Skeletal muscle cell (primary cell): ENCODE measurements at places on chromosomes 2 and 18.

- DNase-seq, result no peak
Measured at GRCh38 chr18:49024804-49025421, 74.1 kb upstream of the SMAD7 start.

GRCh38 chr2:36238106-36238505, 117.5 kb upstream of the CRIM1 start:
- no peak for DNase-seq

- no peak for DNase-seq
Measured at GRCh38 chr2:15293262-15293937, 267.7 kb downstream of the NBAS start.

GRCh38 chr18:76232779-76233178, 262.3 kb downstream of the ZNF516 start:
- DNase-seq, result no peak

DNA sequence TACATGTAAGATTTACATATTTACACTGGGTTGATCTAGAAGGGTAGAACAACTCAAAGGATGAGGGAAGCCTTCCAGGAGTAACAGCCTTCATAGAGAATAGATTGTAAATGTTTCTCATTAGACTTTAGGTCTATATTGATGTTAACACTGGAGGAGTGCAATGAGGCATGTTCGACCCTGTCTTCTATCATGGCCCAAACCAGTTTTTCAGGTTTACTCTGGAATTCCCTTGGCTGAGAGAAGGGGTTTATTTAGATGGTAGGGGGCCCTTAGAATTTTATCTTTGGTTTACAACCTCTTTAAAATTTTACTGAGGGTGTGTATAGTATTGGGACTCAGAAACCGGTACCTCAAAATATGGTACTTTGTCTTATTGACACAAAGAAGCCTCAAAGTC, 634.9 kb upstream of the PIK3C3 start:
- DNase-seq, result no peak

DNA sequence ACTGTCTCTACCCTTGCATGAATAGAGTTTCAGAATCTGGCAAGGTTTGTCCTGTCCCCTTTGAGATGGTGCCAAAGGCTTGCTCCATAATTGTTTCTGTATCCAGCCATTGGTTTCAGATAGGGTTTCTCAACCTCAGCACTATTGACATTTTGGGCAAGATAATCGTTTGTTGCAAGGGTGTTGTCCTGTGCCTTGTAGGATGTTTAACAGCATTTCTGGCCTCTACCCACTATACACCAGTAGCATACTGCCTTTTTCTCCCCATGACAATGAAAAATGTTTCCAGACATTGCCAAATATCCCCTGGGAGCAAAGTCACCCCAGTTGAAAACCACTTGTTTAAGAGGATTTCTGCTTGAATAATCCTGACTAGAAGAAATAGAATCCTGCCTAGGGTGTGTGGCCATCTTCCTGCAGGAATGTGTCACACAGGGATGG, 126.8 kb downstream of the CDC42EP3 start:
- no peak for DNase-seq

GRCh38 chr2:222303828-222304736, 5.3 kb upstream of the PAX3 start:
- DNase-seq, result no peak

- no peak for DNase-seq
Measured at GRCh38 chr2:142422769-142423168, 292.0 kb upstream of the LRP1B start.

DNA sequence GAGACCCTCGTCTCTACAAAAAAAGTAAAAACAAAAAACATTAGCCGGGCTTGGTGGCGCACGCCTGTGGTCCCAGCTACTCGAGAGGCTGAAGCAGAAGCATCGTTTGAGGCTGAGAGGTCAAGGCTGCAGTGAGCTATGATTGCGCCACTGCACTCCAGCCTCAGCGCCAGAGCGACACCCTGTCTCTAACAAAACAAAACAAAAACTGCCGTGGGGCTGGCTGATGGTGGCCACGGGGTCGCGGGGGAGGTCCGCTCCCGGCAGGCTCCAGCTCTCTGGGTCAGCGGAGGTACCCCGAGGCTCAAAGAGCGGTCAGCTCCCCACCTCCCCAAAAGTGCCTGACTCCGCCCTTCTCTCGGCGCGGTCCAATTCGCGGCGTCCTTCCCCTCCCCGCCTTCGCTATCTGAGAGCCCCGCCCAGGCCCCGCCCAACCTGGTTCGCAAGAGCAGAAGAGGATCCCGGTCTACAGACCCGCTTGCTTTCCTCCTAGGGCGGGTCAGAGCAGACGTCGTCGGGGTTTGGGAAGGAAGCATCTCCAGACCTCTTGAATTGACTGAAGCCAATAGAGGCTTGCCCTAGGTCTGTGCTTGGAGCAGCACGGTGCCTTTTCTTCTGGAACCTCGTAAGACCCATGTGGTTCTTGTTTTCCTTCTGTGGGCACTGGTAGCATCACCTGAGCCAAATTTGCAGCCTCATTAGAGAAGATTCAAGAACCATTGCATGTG, 7.8 kb downstream of the RAX start:
- no peak for DNase-seq

- DNase-seq, result peak; percentile 86
Measured at GRCh38 chr18:26480897-26481795, 67.2 kb downstream of the KCTD1 start.
